ENCODE measurements at places on chromosomes 12 and 14.

DNA sequence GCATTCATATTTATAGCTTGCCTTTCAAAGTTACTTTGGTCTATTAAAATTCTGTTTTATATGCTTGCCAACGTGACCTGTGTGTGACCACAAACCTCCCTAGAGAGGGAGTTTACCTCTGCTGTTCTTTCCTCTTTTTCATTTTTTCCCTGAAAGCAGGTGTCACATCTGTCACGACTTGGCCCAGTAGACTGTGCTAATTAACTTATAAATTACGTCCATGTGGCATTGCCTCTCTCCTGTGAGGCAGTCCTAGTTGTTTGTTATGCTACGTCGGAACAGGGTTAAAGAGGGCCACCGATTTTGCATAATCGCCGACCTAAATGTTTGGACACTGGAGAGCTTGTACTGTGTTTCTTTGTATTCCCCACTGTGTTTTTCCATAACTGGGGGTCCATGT, 343.9 kb upstream of the FLRT2 start:
- DNase-seq: no peak

DNA sequence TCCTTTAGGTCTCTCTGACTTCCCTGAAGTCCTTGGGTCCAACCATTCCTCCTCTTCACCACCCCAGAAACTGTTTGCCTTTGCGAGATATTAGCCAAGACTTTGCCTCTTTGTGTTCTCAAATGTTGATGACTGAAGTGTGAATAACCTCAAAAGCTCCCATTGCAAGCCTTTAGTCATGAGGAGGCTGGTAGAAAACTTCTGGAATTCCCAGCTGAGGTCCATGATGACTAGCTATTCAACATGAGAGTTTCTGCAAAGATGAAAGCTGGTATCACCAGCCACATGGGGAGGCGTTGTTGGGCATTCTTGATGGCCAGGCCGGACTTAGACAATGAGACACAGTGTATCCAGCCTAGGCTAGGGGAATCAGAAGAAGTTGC, 111.7 kb downstream of the TBX5 start:
- DNase-seq: no peak

DNA sequence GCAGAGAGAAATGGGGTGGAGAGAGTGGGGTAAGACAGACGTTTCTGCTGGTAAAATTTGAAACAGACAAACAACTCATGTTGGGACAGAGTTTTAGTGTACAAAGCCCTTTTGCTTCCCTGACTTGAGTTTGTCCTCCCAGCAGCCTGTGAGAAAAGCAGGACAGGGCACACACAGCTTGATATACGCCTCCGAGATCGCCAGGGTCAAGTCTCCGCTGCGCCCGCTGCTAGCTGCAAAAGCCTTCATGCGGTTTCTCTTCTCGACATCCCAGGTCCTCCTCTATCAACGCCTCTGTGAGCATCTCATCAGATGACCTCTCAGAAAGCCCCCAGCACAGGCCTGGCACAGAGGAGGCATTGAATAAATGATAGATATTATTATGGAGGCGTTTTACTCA, 9.4 kb upstream of the BCL11B start:
- no peak for DNase-seq

GRCh38 chr14:57326253-57326652, 57.5 kb downstream of the AP5M1 start:
- no peak for DNase-seq

- DNase-seq: no peak
These were observed 405.6 kb downstream of the GLT1D1 start for GRCh38 chr12:129258781-129259318.

- DNase-seq: no peak
These were observed 141.7 kb upstream of the NRXN3 start for GRCh38 chr14:78028471-78028870.

DNA sequence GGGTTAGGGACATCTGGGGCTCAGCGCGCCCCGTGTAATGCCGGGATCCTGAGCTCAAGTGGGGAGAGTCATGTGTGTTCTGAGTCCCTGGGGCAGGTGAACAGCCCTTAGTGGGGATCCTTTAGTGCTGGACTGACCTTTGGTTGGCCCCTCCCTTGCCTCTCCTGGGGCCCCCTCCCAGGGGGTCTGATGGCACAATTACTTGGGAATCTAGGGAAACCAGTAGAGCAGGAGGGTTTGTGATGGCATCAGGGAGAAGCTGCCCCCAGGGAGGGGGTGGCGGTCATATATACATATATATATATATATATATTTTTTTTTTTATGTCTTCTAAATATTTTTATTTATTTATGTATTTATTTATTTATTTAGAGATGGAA, at the start of gene MORN3:
TSS of gene MORN3 (minus strand) at position 134 of the 380 bp plus-strand sequence. CDS start 171 bp downstream, outside the sequence.
- DNase-seq: no peak

- no peak for DNase-seq
These were observed 6.6 kb upstream of the IKZF4 start for GRCh38 chr12:56014205-56014604.

DNA sequence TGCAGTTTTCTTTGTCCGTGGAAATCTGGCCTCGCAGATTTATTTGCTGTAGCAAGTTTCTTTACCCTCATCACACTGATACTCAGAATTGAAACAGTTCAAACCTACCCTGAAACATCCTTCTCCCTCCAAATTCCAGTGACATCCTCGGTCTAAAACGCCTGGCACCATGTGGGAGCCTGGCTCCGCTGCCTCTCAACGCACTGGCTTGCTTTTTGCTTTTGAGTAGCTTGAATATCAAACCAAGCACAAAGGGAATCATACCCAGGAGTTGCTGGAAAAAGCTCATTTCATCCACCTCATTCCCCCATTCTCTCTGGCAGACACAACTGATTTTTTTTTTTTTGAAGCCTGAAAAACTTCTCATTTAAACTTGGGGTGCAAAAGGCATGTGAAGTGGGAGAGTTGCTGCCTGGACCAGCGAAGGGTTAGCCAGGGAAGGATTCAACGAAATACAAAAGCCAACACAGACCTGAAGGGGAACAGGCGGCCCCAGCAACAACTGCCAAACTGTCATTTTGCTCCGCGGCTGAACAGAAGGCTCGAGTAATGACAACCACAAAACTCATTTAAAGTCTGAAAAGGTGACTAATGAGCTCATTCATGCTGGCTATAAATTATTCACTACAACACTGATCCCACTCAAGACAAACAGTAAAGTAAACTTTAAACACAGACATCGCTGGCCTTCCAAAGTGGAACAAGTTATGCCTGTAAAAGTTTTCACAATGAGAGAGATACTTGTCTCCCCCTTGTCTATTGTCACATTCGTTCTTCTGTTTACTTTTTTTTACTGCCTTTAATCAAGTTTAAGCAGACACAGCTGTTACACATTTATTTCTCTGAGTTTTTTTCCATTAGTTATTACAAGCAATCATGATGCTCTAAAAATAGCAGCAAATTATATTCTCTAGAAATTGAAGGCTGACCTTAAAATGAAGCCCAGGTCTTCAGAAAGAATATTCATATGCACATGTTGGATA, 12.5 kb upstream of the FOXN3 start:
- DNase-seq: peak; percentile 44

DNA sequence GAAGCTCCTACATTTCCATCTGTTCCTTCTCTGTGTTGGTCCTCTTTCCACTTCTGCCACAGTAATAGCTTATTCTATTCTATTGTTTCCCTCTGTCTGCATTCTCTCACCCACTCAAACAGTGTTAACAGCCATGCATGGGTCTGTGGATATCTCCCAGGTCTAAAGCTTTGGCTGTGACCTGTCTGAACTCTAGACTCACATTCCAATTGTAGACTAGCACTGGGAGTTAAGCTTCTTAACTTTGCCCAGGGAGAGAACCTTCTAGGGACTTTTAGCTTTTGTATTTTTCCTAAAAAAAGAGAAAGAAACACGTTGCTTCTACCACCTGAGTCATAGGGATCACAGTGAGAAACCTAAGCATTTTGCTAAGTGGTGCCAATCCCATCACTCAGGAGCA, 36.7 kb downstream of the PTPRR start:
- DNase-seq: no peak

DNA sequence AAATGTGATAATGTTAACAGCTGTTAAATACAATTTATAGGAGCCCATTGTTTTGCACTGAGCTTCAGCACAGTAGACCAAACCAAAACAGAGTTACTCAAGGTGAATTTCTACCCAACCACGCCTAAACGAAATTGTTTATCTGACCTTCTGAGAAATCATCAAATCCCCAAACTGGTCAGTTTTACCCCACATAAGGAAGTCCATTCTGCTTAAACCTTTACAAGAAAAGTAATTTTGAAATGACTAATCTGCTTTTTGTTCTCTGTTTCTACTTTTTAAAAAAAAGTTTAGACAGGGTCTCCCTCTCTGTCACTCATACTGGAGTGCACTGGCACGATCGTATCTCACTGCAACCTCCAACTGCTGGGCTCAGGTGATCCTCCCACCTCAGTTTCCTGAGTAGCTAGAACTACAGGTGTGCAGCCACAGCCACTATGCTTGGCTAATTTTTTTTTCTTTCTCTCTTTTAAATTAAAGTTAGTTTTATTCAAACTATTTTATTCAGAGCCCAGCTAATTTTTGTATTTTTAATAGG, 1.4 kb upstream of the RNF10 start:
- DNase-seq: no peak

Data from A172 (cell line).